ENCODE measurements at places on chromosomes 2 and 18. TPM values are rescaled to one million over a fixed set of nuclear protein-coding genes. Genes with fewer than 3 reads are reported as not detected.

The COL6A3 gene
- total RNA-seq, result 59.5 TPM

The ALKAL2 gene
- 18.2 TPM for total RNA-seq

The CAVIN2 gene
- 55.0 TPM for total RNA-seq

The DNAJC5G gene
- total RNA-seq, result not detected

The VIT gene
- total RNA-seq, result not detected

The NAT8 gene
- 94.4 TPM for total RNA-seq

The MFSD6 gene
- 33.9 TPM for total RNA-seq

The BCL11A gene
- 8.7 TPM for total RNA-seq

DNA sequence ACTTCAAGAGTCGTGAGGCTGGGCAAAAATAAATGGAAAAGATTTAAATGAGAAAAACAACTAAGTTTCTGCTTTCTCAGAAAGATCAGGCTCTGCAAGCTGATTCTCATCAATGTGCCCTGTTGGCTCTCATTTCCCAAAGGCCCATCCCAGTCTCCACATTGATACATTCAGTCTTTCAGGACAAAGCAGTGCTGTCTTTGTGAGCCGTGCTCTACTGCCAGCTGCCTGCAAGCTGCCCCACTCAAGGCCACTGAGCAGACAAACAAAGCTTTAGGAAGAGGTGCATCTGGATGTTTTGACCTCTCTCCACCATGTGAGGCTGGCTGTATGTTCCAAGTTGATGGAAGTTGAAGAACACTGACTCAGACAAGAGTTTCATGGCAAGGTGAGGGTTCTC lies 48.8 kb downstream of the FSHR start:
- no peak overlapping the region for H3K4me3 ChIP-seq
- no peaks in the 10 kb centered on the region for H3K4me1 ChIP-seq
- no peak overlapping the region for H3K27ac ChIP-seq
- no peak for DNase-seq

DNA sequence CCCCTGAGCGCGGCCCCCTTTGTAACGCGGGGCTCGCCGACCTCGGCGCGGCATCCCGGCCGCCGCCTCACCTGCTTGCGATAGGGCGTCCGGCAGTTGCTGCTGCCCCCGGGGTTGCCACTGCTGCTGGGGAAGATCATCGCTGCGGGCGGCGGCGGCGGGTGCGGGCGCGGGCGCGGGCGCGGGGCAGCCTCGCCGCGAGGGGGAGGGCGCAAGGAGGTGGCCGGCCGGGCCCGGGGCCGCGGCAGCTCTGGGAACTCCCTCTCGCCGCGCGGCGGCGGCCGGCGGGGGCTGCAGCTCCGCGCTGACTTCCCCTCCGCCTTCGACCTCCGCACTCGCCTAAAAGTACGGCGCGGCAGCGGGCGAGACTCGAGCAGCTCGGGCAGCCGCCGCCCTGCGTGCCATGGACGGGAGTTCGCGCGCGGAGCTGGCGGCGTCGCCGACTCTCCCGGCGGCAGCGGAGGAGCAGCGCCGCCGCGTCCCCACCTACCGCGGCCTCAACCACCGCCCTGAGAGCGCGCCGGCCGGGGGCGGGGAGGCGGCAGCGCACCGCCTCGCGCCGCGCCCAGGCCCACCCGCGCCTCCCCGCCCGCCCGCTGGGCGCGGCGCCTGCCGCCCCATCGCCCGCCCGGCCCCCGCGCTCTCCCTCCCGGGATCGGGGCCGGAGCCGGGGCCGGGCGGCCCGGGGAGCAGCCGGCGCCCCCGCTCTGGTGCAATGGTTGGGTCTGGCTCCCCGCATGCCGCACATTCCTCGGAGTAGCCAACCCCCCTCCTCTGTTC lies 86.0 kb downstream of the RBMS1 start:
- peak; percentile 84 for DNase-seq
- H3K27ac ChIP-seq, result peak overlapping the region; percentile 77
- peak overlapping the region; percentile 36 for H3K4me3 ChIP-seq
- no peaks in the 10 kb centered on the region for H3K27me3 ChIP-seq

- H3K27ac ChIP-seq, result no peak overlapping the region
- no peaks in the 10 kb centered on the region for H3K27me3 ChIP-seq
- no peak overlapping the region for H3K4me3 ChIP-seq
These were observed 32.5 kb downstream of the SLC66A3 start for GRCh38 chr2:11187731-11188130.

GRCh38 chr2:109098251-109098920 lies 30.6 kb upstream of the SH3RF3 start:
- no peaks in the 10 kb centered on the region for H3K36me3 ChIP-seq
- DNase-seq, result peak; percentile 29
- peak overlapping the region; percentile 32 for H3K27ac ChIP-seq
- no peaks in the 10 kb centered on the region for H3K4me1 ChIP-seq

- no peak overlapping the region for H3K4me3 ChIP-seq
- H3K36me3 ChIP-seq, result no peaks in the 10 kb centered on the region
- H3K4me1 ChIP-seq, result no peaks in the 10 kb centered on the region
These were observed 274.9 kb downstream of the CLIP4 start for GRCh38 chr2:29390136-29390535.

- H3K27ac ChIP-seq, result no peak overlapping the region
- no peaks in the 10 kb centered on the region for H3K36me3 ChIP-seq
- H3K4me1 ChIP-seq, result no peaks in the 10 kb centered on the region
- DNase-seq, result no peak
- H3K27me3 ChIP-seq, result no peaks in the 10 kb centered on the region
These were observed 8.3 kb upstream of the COL6A3 start for GRCh38 chr2:237422309-237422708.

DNA sequence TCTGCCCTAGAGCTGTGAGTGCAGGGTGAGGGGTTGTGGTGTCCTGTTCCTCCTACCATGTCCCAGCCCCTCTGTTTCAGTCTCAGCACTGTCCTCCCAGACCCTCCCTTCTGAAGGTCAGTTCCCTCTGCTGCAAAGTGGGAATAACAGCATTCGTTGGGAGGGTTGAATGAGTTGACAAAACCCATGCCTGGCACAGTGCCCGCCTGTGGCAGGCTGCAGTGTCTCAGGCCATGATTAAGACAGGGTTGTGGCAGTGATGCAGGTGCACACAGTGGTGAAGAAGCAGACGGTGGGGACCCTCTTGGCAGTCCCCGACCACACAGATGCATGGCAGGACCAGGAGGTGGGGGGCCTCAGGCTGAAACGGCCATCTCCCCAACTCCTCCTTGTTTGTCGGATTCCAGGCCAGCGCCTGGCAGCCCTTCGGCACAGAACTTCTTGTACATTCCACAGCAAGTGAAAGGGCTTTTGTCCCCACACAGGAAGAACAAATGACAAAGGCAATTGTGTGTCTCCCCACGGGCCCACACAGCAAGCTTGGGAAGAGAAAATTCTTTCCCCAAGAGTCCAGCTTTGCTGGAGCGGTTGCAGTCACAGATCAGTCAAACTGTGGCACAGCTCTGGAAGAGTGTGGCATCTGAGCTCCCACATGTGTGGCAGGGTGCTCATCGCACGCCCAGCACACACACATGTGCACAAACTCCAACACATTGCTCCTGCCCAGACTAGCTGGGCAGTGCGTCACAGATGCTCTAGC lies 92.0 kb upstream of the MSH2 start:
- peaks cover 4% of the 10 kb centered on the region for H3K4me1 ChIP-seq
- H3K4me3 ChIP-seq, result no peak overlapping the region
- H3K27ac ChIP-seq, result peak overlapping the region; percentile 76
- H3K36me3 ChIP-seq, result no peaks in the 10 kb centered on the region
- no peak for DNase-seq
- H3K27me3 ChIP-seq, result no peaks in the 10 kb centered on the region

GRCh38 chr2:45337481-45337880 lies 273.6 kb downstream of the SRBD1 start:
- H3K4me1 ChIP-seq, result peaks cover 9% of the 10 kb centered on the region
- no peaks in the 10 kb centered on the region for H3K27me3 ChIP-seq
- no peak for DNase-seq
- no peak overlapping the region for H3K27ac ChIP-seq

DNA sequence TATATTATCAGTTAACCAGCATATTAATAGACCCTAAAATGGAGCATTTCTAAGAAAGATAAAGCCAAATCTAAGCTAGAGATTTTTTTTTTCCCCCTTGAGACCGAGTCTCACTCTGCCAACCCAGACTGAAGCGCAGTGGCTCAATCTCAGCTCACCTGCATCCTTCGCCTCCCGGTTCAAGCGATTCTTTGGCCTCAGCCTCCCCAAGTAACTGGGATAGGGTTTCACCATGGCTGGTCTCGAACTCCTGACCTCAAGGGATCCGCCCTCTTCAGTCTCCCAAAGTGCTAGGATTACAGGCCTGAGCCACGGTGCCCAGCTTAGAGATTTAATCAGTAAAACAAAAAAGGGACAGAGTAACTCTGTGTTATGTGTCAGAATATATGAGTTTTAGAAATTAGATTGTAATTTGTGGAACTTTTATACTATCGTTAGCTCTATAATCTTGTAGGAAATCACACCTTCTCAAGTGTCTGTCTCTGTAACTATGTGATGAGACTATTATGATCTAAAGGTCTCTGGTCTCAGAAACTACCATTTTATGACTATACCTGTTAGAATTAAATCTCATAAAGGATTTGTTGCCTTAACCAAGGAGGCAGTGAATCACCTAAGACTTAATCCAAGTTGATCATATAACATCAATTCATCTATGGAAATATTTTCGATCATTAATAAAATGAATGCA lies 34.0 kb downstream of the YWHAQ start:
- no peak overlapping the region for H3K4me3 ChIP-seq
- H3K27ac ChIP-seq, result no peak overlapping the region
- no peak for DNase-seq
- no peaks in the 10 kb centered on the region for H3K27me3 ChIP-seq
- H3K36me3 ChIP-seq, result peaks cover 2% of the 10 kb centered on the region
- no peaks in the 10 kb centered on the region for H3K4me1 ChIP-seq

DNA sequence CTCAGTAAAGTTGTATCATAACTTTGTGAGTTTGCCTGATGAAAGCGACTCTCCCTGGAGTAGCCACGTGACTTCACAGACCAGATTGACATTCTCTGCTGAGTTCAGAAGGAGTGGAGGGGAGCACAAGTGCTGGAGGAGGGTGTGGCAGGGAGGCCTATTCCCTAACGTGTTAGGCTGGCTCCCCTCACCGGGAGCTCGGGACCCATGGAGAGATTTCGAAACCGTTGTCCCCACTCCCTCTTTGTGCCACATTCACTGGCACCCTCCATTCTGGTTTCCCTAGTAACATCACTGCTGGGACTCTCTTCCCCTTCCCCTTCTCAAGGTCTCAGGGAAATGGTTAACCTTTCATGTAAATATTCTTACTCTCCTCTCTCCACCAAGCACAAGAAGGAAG lies 279.9 kb downstream of the ALPK2 start:
- peaks cover 4% of the 10 kb centered on the region for H3K36me3 ChIP-seq
- H3K4me1 ChIP-seq, result peaks cover 2% of the 10 kb centered on the region

DNA sequence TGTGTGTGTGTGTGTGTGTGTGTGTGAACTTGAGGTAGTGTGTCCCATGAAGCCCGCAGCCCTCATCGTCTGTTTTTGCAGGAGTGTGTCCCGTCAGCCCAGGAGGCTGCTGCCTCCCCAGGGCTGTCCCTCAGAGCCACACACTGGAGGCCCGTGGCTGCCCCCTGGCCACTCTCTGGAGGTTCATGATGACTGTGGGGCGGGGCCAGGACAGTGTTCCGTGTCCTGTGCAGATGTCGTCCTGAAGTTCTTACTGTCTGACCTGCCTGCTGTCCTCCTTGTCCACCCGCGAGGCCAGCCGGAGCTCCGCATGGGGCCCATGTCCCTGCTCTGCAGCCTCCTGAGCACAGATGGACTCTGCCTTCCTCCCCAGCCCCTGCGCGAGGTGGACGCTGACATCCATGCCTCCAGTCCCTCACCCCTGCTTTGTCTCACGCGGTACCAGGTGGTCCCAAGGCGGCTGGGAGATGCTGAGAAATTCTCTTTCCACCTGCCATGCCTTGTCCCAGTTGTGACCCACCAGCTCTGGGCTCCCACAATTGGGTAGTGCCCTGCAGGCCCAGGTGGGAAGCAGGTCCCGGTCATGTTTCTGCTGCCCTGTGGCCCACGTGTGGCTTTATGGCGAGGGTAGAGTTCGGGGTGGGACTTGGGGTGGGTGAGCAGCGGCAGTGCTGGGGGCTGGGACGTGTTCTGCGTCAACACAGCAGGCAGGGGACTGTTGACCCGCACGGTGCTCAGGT lies 92.8 kb downstream of the NFATC1 start:
- H3K36me3 ChIP-seq, result no peaks in the 10 kb centered on the region
- no peak overlapping the region for H3K4me3 ChIP-seq
- no peak overlapping the region for H3K27ac ChIP-seq
- no peaks in the 10 kb centered on the region for H3K27me3 ChIP-seq
- no peak for DNase-seq
- no peaks in the 10 kb centered on the region for H3K4me1 ChIP-seq

- no peak for DNase-seq
- H3K4me3 ChIP-seq, result no peak overlapping the region
- no peaks in the 10 kb centered on the region for H3K27me3 ChIP-seq
- H3K27ac ChIP-seq, result no peak overlapping the region
- no peaks in the 10 kb centered on the region for H3K36me3 ChIP-seq
These were observed 108.8 kb downstream of the RTN4 start for GRCh38 chr2:54941248-54941984.

DNA sequence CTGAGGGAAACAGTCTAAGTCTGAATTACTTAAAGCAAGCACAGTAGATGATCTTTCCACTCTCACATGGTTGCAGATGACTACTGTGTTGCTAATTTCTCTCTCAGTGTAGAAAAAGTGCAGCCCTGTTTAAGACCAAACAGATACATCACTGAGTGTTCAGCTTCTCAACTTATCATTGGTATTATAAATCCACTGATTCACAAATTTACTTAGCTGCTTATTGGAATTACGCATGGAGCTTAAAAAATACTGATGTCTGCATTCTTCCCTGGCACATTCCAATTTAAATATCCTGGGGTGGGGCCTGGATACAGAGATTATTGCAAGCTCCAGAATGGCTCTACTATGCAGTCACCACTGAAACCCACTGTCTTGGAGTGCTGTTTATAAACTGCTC lies 411.2 kb downstream of the RND3 start:
- no peak overlapping the region for H3K27ac ChIP-seq
- no peaks in the 10 kb centered on the region for H3K27me3 ChIP-seq
- H3K4me3 ChIP-seq, result no peak overlapping the region
- H3K4me1 ChIP-seq, result no peaks in the 10 kb centered on the region

DNA sequence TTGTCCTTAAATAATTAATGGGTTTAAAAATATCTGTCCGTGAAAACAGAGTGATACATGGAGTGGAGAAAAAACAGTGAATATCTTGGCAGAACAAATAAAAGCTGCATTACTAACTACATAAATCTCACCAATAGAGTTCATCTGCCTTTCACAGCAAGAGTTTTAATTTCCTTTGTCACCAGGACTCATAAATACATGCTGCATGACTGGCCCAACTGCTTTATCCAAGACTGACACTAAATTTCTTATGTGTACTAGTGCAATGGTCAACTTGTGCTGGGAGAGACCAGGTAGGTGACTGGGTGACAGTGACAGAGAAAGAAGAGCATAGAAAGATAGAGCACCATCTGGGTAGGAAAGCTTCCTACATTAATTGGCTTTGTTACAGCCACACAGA lies 402.8 kb downstream of the RAD51AP2 start:
- H3K4me3 ChIP-seq, result no peak overlapping the region
- no peaks in the 10 kb centered on the region for H3K27me3 ChIP-seq
- DNase-seq, result no peak
- H3K4me1 ChIP-seq, result no peaks in the 10 kb centered on the region
- no peaks in the 10 kb centered on the region for H3K36me3 ChIP-seq
- H3K27ac ChIP-seq, result no peak overlapping the region

- H3K4me1 ChIP-seq, result no peaks in the 10 kb centered on the region
- H3K27ac ChIP-seq, result no peak overlapping the region
- no peak overlapping the region for H3K4me3 ChIP-seq
- DNase-seq, result no peak
- H3K27me3 ChIP-seq, result no peaks in the 10 kb centered on the region
These were observed 62.4 kb upstream of the TCF4 start for GRCh38 chr18:55650363-55650870.

- no peak for DNase-seq
- H3K27ac ChIP-seq, result no peak overlapping the region
- H3K36me3 ChIP-seq, result no peaks in the 10 kb centered on the region
- H3K4me3 ChIP-seq, result no peak overlapping the region
- H3K27me3 ChIP-seq, result no peaks in the 10 kb centered on the region
- H3K4me1 ChIP-seq, result peaks cover 3% of the 10 kb centered on the region
These were observed 43.6 kb upstream of the PTMA start for GRCh38 chr2:231664727-231665126.
